Fibroblast of villous mesenchyme (primary cell): ENCODE measurements at places on chromosomes 11 and 22.

DNA sequence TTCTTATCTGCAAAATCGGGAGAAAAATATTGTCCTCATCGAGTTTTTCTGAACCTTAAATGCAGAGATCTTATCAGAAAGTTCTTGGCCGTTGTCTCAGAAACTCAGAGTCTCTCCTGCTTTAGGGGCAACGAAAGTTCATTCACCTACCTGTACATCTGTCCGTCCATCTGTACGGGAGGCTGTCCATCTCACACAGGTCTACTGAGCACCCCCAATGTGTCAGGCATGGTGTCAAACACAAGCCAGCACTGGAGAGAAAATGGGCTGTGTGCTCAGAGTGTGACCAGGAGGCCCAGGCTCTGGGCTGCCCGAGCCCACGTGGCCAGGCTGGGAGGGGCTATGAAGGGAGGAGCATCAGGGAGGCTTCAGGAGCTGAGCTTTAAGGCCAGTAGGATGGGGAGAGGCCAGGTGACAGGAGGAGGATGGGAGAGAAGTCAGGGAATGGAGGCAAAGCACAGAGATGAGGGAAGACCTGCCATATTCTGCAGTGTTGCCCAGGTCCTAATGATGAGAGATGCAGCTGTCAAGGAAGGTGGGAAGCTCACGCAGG, 62.4 kb upstream of the MYEOV start:
- no peak for DNase-seq

GRCh38 chr22:35299217-35299672, 449 bp upstream of the TOM1 start:
- peak; percentile 74 for DNase-seq

DNA sequence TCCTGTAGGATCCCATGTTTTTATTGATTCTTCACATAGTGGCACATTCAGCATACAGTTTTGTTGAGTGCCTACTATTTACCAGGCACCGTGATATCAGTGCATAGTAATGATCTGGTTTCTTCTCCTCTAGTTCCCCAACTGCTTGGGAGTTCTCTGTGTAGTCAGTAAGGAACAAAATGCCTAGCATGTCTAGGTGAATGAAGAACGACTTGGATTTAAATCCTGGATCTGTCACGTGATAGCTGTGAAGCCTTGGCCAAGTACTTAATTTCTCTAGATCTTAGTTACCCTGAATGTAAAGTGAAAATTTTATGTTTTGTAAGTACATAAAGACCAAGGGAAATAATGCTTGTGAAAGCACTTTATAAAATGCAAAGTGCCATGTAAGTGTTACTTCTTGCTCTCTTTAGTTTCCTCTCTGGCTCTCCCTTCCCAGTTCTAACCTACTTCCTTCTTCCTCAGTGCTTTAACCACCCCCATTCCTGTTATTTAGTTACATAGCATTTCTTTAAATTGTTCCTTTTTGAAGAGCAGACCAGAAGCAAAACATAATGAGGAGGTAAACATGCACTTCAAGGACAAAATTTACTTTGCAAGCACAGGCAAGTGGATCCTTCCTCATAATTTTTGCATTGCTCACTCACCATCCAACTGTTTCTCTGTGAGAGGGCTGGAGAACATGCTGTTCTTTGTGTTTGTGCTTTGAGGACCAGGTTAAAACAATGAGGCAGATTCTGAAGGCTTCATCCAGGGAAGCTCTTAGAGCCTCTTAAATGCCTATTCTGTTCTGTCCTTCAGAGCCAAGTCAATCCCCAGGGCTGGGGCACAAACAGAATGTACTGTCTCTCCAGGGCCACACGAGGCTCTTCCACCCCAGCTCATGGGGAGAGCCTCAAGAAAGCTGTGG, 353.9 kb upstream of the TENM4 start:
- DNase-seq, result no peak

DNA sequence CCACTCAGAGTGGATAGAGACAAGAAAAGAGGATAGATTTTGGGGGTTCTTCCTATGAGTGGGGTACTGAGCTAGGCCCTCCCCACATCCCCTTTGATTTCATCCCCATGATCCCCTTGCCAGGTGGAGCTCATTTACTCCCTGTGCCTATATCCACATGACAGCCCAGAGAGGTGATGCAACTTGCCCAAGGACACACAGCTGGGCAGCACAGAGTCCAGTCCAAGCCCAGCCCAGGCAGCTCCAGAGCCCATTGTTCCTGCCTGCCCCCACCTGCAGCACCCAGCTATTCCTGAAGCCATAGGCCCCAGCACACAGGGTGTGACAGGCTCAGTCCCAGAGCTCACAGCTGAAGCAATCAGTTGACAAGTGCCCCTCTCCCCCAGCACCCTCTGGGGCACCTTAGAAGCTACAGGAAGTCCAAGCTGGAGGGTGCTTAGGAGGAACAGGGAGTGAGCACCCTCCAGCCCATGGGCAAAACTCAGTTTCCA, 41.7 kb downstream of the SHISAL1 start:
- no peak for DNase-seq

DNA sequence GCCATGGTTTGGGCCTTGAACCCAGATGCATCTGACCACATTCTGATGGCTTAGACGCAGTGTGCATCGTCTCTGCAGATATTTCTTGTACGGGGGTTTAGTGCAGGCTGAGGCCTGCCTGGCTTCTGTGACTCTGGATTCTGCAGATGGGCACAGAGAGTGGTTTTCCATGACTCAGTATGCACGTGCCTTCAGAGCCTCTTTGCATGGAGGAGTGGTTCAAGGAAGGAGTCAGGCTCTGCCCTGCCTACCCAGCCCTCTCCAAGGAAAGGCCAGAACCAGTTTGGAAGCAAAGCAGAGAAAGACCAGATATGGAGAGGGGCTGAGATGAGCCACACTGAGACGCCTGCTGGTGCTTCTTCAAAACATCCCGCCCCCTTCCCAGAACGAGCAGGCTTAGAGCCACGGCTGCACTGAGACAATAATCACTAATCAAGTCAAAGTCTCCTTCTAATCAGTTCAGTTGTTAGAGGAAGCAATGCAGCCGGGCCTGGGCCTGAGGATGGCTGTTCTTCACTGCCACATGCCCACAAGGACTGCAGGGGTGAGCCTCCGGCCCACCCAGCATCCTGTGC, 308.9 kb downstream of the NXPE2 start:
- no peak for DNase-seq

- DNase-seq, result peak; percentile 70
Observed at GRCh38 chr22:21942407-21943343, 10.0 kb downstream of the PPM1F start.

DNA sequence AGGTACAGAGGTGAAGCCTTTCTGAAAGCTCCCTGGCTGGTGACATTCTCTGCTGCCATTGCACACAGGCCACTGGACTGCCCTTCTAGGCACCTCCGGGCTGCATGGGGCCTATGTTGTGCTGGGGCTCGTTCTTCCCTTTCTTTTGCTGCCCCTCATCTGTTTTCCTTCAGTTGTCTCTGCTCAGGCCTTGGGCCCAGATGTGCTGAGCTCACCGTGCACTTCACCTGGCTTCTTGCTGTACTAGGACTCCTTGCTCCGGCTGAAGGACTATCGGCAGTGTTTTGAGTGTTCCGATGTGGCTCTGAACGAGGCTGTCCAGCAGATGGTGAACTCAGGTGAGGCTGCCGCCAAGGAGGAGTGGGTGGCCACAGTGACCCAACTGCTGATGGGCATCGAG, 59.4 kb downstream of the CABIN1 start:
- no peak for DNase-seq

DNA sequence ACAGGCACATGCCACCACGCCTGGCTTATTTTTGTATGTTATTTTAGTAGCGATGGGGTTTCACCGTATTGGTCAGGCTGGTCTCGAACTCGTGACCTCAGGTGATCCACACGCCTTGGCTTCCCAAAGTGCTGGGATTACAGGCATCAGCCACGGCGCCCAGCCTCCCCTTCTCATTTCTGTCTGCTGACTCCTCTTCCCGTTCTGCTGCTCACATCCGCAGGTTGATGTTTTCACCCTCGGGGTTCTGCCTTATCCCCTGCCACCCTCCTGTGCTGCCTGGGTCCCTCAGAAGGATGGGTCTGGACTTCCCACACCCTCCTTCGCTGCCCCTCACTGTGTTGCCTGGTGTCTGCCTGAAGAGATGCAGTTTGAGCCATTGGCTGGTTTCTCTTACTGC, 19.2 kb upstream of the VSIG10L2 start:
- no peak for DNase-seq

DNA sequence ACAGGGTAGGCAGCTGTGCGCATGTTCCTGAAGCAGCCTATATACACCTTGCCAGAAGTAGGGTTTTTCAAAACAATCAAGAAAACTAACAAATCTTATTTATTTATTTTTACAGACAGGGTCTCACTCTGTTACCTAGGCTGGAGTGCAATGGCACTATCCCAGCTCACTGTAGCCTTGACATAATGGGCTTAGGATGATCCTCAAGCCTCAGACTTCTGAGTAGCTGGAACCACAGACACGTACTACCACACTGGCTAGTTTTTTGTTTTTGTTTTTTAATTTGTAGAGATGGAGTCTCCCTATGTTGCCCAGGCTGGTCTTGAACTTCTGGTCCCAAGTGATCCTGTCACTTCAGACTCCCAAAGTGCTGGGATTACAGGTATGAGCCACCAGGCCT, 25.7 kb downstream of the CLTCL1 start:
- DNase-seq, result no peak

DNA sequence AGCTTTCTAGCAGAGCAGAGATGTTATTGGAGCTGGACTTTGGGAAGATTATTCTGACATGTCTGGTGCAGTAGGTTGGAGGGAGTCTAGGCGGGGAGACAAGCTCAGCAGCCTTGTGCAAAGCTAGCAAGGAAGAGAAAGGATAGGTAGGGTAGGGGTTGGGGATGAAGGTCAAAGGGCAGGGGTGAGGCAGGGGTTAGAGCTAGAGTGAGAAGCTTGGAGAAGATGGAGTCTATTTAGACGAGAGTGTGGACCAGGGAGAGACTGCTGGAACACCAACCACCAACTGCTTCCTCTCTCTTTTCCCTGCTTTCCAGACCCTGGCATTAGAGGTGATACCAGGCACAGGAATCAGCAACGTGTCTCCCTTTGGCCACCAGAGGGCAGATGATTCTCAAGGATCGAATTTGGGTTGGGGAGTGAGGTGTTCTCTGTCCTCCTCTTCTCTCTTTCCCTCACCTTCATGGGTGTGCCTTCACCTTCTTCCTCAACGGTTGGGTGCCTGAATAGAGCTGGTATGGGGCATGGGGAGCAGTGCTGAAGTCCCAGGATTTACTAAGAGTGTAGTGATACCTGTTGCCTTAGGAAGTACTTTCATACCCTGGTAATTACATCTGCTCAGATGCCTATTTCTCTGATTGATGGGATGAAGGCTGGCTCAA, 1.8 kb upstream of the MARK2 start:
- DNase-seq, result peak; percentile 74

GRCh38 chr11:39569789-39570188, 1889.7 kb downstream of the LRRC4C start:
- DNase-seq, result no peak

DNA sequence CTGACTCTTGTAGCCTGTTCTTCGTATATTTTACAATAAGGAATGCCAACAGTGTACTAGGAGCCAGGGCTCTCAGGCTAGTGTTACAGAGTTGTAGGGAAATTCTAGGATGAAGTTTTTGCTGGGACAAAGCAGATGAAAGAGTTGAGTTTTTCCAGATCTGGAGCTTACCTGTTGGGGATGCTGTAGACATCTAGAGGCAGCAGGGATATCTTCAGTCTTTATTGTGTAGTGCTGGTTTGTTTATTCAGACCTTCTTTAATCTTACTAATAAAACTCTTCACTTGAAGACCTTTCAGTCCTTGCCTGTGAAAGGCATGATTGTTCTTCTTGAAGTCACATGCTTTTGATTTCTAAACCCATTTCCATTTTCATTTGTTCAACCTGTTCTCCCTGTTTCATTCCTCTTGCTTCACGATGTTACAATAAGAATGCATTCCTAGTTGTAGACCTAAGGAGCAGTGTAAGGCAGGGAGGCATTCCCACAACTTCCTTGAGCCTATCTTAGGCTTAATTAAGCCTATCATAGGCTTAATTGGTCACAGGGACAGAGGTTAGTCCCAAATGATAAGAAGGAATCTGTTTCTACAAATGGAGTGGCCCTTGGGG, 7.9 kb upstream of the SLC37A2 start:
- DNase-seq, result no peak

- peak; percentile 74 for DNase-seq
Observed at GRCh38 chr11:65884716-65885092, 3.6 kb downstream of the FIBP start.

- no peak for DNase-seq
Observed at GRCh38 chr11:60184824-60185511, 2.1 kb upstream of the MS4A6A start.

DNA sequence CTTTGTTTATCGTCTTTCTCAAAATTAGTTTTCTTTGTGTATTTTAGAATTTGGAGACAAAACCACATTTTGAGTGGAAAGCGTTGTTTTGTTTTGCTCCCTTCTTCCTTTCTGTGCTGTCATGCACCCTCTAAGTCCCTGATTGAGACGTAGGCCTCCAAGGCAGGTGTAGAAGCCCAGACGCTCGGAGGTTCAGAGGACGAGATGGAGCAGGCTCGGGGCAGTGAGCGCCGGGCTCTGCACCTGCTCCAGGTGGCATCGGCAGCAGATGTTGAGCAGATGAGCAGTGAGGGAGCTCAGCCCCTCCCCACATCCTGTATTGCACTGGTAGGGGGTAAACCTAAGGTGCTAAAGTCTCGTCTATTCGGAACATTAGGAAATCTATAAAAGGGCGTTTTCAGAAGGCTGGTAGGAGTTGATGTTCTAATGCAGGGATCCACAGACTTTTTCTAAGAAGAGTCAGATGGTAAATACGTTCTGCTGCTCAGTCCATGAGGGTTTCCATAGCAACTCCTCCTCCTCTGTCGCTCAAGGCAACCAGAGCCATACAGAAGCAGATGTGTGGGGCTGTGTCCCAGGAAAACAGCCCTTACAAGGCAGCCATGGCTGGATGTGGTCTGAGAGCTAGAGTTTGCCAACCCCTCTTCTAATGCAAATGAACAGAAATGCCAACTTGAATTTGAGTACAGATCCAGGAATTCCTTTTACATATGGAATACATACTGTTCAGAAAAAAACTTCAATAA, 724.2 kb downstream of the BRD1 start:
- no peak for DNase-seq

DNA sequence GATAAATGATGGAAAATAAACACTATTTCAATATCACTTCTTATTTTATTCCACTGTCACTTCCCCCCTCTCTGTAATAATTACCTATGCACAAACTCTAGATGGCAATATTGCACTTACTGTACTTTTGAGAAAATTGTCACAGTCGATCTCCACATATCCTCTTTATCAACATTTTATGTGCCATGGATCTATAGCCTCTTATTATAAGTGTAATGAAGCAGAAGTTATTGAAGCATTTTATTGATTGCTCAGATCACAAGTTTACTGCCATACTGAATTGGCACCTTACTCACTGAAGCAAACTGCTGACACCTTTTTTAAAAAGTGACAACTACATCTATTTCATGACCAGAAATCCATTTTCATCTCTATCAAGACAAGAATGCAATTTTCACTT, 133.4 kb downstream of the DCDC1 start:
- peak; percentile 2 for DNase-seq
